ENCODE measurements at places on chromosomes 3 and 15.
A peak's percentile ranks its signal among the peaks of the same experiment; 100 is the strongest.

DNA sequence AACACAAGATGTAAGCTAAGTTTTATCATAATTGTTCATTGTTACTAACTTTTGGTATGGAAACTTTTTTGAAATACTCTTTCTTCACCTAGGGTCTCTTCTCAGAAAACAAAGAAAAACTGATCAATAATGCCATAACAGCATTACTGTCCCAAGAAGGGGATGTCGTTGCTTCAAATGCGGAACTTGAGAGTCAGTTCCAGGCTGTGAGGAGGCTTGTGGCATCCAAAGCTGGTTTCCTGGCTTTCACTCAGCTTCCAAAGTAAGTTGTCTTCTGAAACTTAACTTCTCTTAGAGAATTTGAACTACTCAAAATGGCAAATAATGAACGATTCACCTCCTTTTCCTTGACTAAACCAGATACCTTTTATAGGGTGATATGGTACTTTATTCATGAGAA is 39.3 kb downstream of the DNAJC13 start:
- no peak for DNase-seq

DNA sequence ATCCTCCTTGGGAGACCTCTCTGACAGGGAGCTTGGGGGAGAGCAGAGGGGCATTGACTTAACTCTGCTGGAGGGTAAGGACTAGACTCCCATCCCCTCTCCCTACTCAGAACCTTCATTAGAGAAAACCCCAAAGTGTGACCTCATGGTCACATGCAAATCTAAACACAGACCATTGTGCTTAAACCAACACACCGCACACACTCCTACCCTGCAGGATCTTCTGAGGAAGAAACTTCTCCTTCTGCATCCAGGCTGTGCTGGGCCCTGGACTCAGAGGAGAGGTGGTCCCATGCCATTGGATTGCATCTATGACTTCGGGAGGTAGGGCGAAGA is 805 bp upstream of the PARP16 start:
- DNase-seq, result no peak

GRCh38 chr3:160678292-160678842 is 1.4 kb downstream of the ARL14 start:
- no peak for DNase-seq

DNA sequence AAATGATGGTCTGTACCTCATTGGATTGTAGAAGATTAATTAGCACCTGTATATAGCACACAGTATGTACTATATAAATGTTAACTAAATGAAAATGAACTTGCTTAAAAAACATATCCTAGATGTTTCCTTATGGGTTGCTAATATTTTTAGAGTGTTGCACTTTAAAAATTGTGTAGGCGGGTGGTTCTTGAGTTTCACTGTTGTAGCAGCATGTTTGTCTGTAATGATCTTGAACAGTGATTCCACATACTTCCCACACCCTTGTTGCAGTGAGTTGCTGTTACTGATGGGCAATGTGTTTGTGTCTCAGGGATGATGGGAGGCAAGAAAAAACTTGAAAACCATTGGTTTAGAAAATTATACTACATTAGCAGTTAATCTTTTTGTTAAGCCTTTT is 22.0 kb downstream of the USP3 start:
- DNase-seq, result no peak

DNA sequence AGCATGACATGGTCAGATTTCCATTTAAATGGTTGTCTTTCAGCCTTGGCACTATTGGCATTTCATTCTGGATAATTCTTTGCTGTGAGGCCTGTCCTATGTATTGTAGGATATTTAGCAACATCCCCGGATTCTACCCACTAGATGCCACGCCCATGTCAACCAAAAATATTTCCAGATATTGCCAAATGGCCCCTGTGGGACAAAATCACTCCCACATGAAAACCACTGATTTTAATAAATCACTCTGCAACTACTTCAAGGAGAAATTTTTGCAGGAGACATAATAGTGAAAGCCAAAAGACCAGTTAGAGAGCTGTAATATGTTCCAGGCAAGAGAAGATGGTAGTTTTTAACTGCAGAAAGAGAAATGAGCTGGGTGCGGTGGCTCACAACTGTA is 55.9 kb upstream of the RARB start:
- no peak for DNase-seq

- no peak for DNase-seq
Measured at GRCh38 chr15:97224191-97224641, 736.3 kb upstream of the ARRDC4 start.

DNA sequence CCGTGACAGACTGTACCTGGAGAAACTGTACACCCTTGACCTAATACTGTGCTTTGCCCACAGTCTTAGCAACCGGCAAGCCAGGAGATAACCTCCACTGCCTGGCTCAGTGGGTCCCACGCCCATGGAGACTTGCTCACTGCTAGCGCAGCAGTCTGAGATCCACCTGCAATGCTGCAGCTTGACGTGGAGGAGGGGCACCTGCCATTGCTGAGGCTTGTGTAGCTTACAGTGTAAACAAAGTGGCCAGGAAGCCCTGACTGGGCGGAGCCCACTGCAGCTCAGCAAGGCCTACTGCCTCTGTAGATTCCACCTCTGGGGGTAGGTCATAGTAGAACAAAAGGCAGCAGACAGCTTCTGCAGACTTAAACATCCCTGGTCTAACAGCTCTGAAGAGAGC is 189.3 kb downstream of the EDEM1 start:
- DNase-seq, result no peak

- DNase-seq, result no peak
Measured at GRCh38 chr15:52258461-52258860, 37.1 kb downstream of the MYO5C start.

DNA sequence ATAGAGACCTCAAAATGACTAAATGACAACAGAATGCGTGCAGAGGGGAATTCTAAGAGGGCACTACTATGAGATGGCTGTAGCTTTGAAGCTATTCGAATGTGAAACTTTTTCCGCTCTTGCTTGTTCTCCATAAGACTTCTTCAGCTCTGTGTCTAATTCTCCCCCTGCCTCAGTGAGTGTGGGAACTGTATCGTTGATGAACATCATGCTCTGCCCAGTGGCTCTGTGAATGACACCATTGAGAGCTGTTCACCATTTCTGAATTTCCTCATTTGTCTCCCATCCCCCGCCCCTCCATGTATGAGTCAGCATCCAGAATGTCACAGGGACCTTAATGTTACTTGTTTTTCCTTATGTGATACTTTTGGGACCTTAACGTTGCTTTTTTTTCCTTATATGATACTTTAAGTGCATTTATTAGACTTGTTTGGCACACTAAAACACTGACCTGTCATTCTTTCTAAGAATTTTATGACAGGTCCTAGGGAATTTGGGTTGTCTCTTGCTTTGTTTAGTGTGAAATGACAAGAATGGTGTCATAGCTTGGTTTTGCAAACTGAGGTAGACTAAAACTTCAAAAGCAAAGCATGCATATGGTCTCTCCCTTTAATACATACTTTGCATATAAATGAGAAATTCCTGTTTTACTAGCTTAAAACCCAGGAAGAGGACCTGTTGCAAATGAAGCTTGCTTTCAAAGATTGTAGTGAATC is 99.6 kb downstream of the FNDC3B start:
- DNase-seq, result peak; percentile 18

DNA sequence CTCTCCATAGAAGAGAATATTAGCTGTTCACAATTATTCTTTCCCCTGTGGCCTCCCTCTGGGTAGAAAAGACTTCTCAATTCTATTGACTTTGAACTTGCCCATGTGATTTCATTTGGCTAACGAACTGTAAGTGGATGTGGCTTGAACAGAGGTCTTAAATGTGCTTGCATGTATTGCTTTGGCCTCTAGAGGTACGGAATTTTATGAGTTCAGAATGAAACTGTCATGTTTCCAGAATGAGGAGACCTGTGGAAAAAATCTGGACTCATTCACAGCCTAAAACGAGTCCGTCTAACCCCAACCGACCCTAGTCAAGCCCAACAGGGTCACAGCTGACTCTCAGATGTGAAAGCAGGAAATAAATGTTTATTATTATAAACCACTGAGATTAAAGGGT is 596.7 kb upstream of the UBE2E2 start:
- no peak for DNase-seq

- no peak for DNase-seq
Measured at GRCh38 chr3:123553536-123553935, 31.3 kb downstream of the HACD2 start.

DNA sequence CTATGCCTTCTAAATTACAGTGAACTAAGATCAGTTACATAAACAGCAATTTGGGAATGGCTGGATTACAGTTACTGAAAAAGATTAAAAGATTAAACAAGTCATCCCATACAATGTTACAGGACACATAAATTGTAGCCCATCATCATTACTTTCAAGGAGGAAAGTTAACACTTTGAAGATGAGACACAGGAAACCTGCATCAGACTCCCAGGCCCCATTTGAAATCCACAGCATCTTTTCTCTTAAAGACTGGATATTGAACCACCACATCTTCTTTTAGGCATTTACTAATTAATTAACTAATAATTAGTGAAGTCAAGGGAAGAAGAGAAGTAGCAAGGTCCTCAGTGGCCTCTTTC is 170.2 kb downstream of the PLCL2 start:
- DNase-seq, result no peak

DNA sequence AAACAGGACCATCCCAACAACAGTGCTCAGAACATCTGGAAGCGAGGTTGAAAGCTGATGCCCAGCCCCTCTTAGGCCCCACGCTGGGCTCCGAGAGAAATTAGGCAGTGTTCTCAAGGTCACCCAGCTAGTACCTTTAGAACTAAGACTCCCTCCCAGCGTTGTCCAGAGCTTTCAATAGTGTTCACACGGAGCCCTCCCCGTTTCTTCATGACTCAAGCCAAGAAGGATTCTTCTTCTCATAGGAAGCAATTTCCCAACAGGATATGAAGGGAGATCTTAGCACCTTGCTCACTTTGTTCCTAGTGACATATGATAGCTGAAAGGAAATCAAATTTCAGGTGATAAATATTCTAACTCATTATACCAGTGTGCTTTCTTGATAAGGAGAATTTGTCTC is 244.2 kb upstream of the ST8SIA2 start:
- DNase-seq, result no peak

- DNase-seq, result no peak
Measured at GRCh38 chr3:195591852-195592251, 8.1 kb upstream of the APOD start.

DNA sequence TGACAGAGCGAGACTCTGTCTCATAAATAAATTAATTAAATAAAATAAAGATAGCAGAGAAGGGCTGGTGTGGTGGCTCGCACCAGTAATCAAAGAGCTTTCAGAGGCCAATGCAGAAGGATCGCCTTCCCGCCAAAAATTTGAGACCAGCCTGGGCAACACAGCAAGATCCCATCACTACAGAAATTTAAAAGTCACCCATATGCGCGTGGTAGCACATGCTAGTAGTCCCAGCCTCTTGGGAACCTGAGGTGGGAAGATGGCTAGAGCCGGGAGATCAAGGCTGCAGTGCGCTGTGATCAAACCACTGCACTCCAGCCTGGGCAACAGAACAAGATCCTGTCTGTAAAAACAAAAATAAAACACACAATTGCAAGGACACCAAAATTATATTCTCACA is 9.6 kb downstream of the SMARCC1 start:
- no peak for DNase-seq

- peak; percentile 61 for DNase-seq
Measured at GRCh38 chr15:69478259-69478781, 25.7 kb downstream of the RPLP1 start.

DNA sequence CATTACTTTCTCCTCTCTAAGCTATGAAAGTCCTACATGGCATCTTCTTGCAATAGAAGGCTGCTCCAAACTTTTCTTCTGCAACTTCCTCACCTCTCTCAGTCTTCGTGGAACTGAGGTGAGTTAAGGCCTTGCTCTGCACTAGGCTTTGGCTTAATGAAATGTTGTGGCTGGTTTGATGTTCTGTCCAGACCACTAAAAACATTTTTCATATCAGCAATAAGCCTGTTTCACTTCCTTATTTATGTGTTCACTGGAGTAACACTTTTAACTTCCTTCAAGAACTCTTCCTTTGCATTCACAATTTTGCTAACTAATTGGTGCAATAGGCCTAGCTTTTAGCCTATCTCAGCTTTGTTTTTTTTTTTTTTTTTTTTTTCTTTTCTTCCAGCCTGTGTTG is 335.3 kb upstream of the NECTIN3 start:
- DNase-seq, result no peak

GRCh38 chr15:66171841-66172240 is 81.7 kb downstream of the MEGF11 start:
- DNase-seq, result no peak

GRCh38 chr3:171556148-171556547 is 95.9 kb upstream of the TNIK start:
- DNase-seq, result no peak

DNA sequence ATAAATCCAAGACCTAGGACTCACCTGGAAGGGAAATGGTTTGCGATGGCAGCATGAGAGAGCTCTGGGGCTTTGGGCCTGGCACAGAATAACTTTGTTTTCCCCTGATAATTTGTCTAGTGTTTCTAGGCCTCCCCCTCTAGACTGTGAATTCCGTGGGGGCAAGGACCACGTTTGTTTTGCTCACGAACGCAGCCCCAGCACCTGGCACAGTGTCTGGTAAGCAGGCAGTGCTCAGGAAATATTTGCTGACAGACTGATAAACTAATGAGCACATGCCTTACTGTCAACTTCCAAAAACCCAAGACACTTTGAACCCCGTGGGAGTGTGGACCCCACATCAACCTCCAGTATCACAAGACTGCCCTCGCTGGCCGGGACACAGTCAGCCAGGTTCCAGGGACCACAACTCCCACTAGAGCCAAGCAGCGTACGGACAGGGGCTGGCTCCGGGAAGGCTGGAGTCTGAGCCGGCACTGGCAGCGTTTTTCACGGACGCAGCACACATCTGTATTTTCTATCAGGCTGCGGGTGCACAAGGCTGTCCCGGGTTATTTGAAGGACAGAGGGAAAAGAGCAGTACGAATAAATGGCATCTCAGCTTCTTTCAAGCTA is 146.5 kb downstream of the XXYLT1 start:
- DNase-seq, result no peak

- DNase-seq, result no peak
Measured at GRCh38 chr3:9468460-9468859, 71.0 kb downstream of the SETD5 start.

DNA sequence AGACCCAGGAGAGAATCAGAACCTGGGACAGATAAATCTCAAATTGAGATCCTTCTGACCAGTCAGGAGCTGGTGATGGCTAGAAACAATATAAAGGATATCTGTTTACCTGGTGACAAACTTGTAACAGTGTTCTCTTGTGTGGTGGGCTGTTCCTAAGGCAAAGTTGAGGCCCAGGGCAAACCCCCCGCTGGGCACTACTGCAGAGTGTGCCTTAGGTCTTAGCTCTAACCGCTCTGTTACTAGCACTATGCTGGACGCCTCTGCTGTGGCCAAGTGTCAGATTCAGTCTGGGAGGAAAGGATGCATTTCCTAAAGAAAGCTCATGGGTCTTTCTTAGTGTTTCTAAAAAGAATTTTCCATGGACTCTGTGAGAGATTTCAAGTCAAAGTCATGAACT is 146.5 kb upstream of the MEIS2 start:
- DNase-seq, result no peak

DNA sequence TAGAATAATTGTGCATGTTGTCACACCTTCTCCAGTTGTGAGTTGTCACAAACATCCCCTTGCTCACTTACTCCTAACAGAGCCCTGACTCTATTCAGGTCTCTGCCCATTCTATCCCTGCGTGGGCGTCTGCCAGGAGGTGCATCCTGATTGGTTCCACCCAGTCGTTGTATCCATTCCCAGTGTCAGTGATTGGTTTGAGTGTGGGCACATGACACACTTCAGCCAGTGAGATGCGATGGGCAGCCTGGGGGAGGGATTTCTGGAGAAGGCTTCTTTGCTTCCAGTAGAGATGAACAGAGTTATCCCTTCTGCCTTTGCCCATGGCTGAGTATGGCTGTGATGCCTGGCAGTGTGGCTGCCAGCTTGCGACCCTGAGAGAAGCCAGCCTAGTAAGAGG is 18.7 kb downstream of the PXYLP1 start:
- DNase-seq, result no peak
